Activated T-helper 2 cell treated with anti-CD3 and anti-CD28 coated beads, Interferon-gamma antibody, Interleukin-2, Interleukin-4, amounts not matched to agents 10 μg/mL and 5 μg/mL and 100 μg/mL, durations not matched to agents 14 hours and 24 hours and 36 hours (primary cell): ENCODE measurements at places on chromosomes 1 and 21.

- no peaks in the 10 kb centered on the region for H3K27me3 ChIP-seq
- no peak overlapping the region for H3K4me3 ChIP-seq
- H3K27ac ChIP-seq: no peak overlapping the region
- H3K36me3 ChIP-seq: peaks cover 18% of the 10 kb centered on the region
- H3K4me1 ChIP-seq: peaks cover under 1% of the 10 kb centered on the region
- DNase-seq: no peak
Observed at GRCh38 chr1:5934058-5934884, 58.0 kb downstream of the NPHP4 start.

DNA sequence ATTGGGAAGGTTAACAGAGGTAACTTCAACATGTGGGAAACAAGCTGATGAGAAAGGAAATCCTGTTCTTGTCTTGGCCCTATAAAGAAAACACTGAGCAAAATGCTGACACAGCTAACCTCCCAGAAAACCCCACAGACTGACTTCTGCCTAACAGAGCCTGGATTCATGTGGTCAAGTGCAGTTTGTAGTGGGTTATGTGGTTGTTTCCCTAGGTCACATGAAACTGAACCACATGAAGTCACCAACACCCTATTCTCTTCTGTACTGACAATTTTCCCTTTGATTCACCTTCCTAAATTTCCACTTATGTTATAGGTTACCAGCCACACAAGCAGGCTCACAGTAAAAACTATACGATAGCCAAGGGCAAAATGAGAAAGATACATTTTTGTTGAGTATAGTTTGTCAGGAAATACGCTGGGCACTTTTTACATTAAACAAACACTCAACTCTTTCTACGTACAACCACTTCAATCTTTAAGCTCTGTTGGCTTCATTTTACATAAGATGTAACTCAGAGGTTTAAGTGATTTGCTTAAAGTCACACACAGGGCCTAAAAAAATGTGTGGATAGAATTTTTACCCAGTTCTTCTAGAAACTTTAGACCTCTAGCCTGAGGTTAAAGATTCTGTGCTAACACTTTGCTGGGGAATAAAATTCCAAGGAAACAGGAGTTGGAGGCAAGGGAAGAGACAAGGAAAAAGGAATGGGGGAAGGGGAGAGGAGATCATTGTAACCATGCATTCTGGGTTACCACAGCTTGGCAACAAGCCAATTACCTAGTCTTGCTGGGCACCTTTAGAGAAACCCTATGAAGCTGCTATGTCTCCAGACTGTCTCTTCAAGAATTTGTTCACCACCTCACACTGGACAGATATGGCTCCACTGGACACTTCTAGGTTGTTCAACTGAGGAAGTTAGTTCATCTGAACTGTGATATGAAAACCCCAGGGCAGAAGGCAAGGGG lies 601.6 kb upstream of the USP24 start:
- no peak overlapping the region for H3K4me3 ChIP-seq
- no peaks in the 10 kb centered on the region for H3K27me3 ChIP-seq
- H3K36me3 ChIP-seq: no peaks in the 10 kb centered on the region
- H3K4me1 ChIP-seq: peaks cover 3% of the 10 kb centered on the region

DNA sequence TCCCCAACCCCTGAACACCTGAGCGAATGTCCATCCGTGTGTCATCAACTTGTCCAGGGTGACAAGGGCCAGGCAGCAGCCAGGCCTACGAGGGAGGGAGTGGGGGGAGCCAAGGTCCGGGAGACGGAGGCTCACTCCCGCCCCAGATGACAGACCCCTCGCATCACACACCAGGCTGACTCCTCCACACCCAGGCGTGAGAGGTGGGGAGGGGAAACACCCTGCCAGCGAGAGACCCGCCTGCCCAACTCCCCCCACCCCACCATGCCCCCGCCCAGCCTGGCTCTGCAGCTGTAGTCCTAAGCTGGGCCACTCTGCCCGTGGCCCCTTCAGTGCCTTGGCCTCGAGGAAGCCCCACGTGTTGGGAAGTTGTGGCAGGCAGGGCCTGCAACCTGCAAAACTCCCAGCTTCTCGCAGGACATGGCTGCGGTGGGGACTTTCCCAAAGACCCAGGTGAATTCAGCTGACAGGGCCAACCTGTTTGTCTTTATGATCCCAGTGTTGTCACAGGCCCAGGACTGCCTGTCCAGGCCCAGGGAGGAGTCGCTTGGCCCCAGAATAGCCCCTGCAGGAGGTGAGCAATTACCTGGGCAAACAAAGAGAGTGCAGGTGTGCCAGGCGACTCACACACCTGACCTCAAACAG lies 62.9 kb downstream of the RIPK4 start:
- DNase-seq: no peak
- H3K36me3 ChIP-seq: no peaks in the 10 kb centered on the region
- H3K4me1 ChIP-seq: peaks cover 16% of the 10 kb centered on the region
- no peaks in the 10 kb centered on the region for H3K27me3 ChIP-seq

- H3K36me3 ChIP-seq: no peaks in the 10 kb centered on the region
- H3K4me3 ChIP-seq: no peak overlapping the region
- no peak overlapping the region for H3K27ac ChIP-seq
- no peak for DNase-seq
- H3K27me3 ChIP-seq: no peaks in the 10 kb centered on the region
Observed at GRCh38 chr1:95685081-95685480, 451.1 kb downstream of the RWDD3 start.
